ENCODE measurements at places on chromosomes 2 and 18.

DNA sequence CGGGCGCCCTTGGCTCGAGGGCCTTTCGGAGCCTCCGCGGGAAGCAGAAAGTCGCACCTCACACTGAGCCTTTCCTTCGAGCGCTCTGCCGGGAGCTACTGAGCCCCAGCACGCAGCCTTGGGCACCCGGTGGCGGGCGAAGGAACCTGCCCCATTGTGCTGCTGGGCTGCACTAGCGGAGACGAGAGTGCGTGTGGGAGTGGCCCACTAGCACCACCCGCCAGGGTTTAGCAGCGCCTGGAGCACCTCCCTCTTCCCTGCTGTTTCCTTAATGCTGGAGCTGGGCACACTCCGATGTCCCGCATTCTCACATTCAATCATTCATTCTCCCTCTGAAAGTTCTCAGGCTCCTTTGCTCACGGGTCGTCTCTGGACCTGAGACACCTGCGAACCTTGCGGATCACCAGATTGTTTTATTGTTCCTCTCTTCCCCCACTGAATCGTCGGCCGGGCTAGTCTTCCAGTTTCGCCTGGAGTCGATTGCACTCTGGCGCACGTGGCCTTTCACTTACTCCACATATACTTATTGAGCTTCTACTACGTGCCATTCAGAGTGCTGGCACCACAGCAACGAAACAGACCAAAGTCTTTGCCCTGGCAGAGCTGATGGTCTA lies 8.5 kb upstream of the PAX3 start:
- no peak for DNase-seq

DNA sequence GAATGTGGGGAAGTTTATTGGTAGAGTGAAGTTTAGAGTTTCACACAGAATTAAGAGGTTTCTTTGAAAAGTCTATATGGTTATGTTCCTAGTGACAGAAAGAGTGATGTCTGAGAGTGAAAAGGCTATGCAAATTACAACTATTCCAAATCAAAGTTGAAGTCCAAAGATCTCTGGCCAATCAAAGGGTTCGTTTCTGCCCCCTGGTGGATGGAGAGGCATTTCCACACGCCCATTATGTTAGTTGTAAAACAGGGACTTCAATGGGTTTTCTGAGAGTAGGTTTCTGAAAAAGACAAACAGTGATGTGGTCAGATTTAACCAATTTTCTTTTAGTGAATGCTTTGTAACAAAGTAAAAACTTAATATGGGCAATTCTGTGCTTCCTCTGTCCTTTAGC lies 441.5 kb upstream of the POU3F3 start:
- DNase-seq: no peak

- DNase-seq: no peak
Observed at GRCh38 chr18:10190564-10190963, 263.9 kb upstream of the APCDD1 start.

DNA sequence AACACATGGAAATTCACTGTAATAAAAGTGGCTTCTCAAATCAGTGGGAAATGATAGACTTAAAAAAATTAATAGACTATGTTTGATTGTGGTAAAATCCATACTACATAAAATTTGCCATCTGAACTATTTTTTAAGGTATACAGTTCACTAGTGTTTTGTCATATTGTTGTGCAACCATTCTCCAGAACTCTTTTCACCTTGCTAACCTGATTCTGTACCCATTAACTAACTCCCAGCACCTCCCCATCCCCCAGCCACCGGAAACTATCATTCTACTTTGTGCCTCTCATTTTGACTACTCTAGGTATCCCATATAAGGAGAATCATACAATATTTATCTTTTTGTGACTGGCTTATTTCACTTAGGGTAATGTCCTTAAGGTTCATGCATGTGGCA lies 153.3 kb downstream of the PTPRM start:
- no peak for DNase-seq

GRCh38 chr2:18253686-18254197 lies 306.7 kb downstream of the RDH14 start:
- DNase-seq: no peak

GRCh38 chr2:86065512-86065911 lies 40.2 kb downstream of the POLR1A start:
- DNase-seq: no peak

- no peak for DNase-seq
Observed at GRCh38 chr2:232512602-232513001, 7.6 kb upstream of the PRSS56 start.

- DNase-seq: no peak
Observed at GRCh38 chr2:10452312-10452711, 4.2 kb upstream of the ODC1 start.

DNA sequence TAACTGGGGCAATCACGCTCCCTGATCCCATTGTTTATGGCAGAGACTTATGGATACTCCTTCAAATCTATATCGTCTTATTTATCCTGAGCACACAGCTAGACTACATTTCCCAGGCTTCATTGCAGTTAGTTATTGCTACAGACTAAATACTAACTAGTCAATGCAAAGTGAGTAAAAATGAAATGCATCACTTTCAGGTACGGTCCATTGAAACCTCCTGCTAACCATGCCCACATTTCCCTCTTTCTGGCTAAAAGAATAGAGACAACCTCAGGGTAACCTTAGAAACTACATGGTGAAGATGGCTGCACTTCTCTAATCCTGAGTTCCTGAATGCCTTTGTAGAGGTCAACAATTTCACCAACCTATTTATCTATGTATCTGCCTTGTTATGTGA lies 437.4 kb downstream of the EPHA4 start:
- no peak for DNase-seq

DNA sequence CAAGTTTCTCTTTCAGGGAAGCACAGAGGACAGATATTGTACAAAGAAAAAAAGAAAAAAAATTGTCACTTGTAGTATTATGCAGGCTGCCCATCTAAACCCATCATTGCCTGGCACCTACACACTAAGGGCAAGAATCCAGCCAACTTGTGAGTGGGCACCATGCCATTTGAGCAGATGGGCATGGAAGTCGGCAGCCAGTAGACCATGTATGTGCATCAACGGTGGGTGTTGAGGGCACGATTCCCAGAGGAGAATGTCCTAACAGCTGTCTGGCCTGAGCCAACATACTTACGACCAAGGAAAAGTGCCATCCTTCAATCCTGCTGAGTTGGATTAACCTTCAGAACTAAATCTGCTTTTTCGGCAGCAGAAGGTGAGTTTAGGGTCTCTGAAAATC lies 63.9 kb downstream of the ARHGAP15 start:
- DNase-seq: no peak

- no peak for DNase-seq
Observed at GRCh38 chr2:215080545-215080944, 57.9 kb downstream of the ABCA12 start.

GRCh38 chr2:144529841-144530240 lies 9.9 kb upstream of the ZEB2 start:
- DNase-seq: no peak

DNA sequence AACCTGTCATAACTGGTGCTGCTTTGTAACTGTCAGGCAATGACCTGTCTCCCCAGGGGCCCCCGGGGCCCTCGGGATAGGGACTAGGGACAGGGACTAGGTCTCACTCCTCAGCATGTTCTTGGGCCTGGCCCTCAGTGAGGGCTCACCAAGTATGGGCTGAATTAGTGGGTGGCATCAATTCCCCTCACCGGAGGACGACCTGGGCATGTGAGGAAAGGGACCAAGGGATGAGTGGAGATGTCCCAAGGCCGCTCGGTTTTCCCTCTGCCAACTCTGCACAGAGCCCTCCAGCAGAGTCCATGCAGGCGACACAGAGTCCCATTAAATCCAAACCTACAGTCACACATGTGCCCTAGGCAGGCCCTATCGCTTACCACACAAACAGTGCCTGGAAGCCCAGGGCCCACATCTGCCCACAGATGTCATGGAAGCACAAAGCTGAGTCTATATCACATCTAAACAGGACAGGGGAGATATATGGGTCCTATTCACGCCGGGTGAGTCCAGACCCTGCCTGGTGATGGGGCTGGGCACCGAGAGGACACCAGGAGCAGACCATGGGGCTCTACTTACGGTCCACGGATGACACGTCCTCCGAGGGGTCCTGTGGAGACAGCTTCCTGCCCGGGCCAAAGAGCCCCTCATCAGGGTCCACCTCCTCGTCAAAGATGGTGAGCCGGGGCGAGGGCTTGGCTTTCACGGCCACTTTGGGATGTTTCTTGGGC lies 26.6 kb downstream of the HS1BP3 start:
- DNase-seq: no peak

DNA sequence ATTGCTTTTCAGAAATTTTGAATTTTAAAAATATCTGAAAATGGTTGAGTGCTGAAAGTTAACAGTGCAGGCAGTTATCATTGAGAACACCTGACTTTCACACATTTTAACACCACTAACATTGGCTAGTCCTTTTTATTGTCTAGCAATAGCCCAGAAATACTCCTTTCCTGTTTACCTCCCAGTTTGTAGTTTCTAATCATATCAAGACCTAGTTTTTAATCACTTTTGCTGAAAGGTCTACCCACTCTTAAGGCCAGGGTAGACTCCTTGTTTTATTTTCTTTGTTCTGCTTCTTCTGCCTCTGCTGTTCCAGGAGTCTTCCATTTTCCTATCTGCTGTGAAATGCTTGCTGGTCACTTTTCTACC lies 72.1 kb downstream of the UBE2E3 start:
- no peak for DNase-seq

DNA sequence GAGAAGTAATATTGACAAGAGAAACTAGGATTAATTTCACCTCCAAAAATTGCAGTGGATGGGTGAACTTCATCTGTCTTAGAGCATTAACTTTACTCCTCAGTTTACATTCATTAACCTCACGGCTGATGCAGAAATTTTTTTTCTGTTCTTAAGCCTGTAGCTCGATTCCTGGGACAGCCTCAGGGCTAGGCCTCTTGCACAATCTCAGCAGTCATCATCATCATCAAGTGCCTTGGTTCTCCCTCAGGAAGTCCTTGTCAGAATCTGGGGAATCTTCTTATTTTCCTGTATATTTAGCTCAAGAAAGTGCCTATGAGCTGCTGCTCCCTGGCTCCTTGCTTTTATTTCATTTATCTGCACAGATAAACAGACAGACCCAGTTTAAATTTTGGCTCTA lies 1272.2 kb upstream of the LRRTM1 start:
- DNase-seq: no peak

GRCh38 chr2:178530625-178531142 lies 50.4 kb downstream of the PLEKHA3 start:
- no peak for DNase-seq

DNA sequence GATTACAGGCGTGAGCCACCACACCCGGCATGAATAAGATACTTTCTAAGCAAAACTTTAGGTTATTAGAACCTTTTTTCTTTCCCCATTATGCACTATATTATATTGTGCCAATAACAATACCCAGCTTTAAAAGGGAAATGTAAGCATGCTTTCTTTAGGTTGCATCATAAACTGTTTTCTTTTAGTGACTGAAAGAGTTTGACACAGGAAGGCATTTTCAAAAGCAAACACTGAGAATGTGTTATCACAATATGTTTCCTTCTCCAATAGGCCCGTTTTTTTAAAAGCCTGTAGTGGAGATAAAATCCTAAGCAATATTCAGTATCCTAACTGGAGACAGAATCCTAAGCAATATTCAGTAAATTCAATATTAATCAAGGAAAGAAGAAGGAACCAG lies 16.7 kb upstream of the EPB41L5 start:
- no peak for DNase-seq

GRCh38 chr2:119063177-119063576 lies 95.4 kb downstream of the C1QL2 start:
- no peak for DNase-seq

DNA sequence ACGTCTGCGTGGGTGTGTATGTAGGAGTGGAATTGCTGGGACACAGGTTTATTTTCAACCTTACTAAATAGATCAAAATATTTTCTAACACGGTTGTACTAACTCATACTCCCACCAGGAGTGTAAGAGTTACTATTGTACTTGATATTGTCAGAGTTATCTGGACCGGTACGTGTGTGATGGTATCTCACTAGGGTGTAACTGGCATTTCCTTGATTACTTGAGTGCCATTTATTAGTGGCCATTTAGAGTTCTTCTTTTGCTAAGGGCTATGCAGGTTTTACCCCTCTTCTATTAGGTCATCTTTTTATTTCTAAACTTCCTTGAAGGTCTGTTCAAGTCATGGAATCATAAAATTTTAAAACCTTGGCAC lies 33.5 kb downstream of the CENPO start:
- DNase-seq: no peak

GRCh38 chr2:232598293-232598692 lies 35.1 kb upstream of the EFHD1 start:
- no peak for DNase-seq
